Activated CD8-positive, alpha-beta memory T cell treated with anti-CD3 and anti-CD28 coated beads for 1 hour (primary cell): ENCODE measurements at places on chromosomes 16 and 17.

DNA sequence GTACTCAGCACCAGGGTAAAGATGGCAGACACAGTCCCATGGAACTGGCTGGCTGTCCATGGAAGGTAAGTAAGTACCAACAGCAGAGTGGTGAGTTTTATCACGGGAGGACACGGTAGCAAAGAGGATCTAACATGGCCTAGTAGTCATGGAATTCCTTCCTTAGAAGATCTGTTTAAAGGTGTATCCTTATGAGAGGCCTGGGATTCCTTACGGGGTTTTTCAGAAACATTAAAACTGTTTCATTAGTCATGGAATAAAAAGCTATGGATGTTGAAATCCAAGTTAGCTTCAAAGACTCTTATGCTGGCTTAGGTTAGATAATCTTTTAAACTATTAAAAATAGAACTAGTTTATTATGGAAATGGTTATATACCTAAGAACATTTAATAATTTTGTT, 7.4 kb downstream of the FTO start:
- DNase-seq, result no peak

DNA sequence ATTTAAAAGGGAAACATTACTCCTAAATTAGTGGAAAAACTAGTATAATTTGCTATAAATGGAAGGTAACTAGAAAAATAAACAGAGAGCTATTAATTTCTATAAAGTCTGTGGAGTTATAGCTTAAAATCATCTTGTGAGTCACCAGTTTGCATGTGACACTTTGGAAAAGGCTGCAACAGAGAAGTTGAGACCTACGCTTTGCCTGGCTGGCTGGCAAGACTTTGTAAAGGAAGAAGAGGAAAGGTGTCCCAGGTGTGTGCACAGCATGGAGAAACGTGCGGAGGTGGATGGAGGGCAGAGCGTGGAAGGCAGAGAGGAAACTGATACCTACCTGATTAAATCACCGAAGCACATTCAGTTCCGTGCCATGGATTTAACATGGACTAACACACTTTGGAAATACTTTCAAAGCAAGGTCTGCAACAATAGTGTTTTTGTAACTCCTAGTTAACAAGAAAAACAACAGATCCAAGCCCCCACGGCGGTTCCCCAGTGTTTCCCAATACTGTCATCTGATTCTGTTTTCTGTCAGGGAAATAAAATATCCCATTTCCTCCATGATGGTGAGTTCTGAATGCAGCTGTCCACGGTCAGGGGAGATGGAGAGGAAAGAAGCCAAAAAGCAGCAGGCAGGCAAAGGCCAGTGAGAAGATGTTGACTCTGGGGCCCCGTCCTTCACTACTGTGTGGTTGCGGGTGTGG, 134.8 kb downstream of the XYLT1 start:
- no peak for DNase-seq

- no peak for DNase-seq
Measured at GRCh38 chr17:44934745-44935105, 12.8 kb downstream of the KIF18B start.

DNA sequence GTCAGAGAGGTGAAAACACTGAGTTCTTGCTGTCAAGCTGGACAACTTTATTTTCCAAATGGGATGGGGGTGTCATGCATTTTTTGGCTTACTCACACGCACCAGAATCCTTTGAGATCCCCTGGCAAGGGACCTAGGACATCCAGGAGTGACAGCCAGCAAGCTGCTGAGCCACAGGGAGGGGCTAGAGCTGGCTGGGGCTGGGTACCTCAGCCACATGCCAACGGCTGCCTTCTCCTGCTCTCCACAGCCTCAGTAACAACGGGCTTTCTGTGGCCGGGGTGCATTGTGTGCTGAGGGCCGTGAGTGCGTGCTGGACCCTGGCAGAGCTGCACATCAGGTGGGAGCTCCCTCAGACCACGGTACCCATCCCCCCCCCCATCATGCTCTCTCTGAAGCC, 47.6 kb downstream of the NLRC5 start:
- DNase-seq, result no peak

DNA sequence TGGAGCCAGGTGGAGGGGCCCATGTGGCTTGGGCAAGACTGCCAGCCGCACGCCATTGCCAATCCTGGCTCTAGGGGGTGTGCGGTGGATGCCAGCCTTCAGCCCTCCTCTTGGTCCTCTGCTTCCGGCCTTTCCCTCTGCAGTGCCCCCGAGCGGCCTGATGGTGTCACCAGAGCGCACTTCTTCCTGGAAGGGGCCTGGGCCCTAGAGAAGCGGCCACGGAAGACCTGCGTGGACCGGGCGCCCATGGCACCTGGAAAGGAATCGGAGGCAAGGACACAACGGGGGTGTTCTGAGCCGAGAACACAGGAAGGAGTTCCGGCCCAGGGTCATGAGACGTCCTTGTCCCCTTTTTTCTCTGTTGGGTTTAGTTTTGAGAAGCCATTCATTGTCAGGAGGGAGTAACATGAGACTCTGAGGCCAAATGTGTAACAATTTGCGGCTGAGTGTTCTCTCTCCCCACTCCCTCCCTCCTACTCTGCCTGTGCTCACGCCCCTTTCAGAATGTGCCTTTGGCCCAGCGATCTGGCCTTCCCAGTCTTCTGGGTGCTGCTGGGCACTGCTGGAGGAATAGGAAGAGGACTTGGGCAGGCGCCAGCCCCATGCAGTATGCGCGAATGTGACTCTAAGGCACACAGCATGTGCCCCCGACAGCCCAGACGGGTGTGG, 92.8 kb downstream of the IRX3 start:
- DNase-seq, result no peak

DNA sequence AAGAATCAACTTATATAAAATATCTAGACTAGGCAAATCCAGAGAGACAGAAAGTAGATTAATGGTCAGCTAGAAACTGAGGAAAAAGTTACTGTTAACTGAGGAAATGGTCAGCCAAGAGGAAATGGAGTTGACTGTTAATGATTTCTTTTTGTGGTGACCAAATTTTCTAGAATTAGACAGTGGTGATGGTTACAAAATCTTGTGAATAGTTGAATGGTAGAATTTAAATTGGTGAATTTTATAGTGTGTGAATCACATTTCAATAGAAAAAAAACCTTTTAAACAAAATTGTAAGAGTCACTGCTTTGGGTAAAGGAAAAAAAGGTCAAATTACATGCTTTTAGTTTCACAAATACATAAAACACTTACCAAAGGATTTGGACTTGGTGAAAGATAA, 30.0 kb downstream of the APPBP2 start:
- DNase-seq, result no peak

- no peak for DNase-seq
Measured at GRCh38 chr16:19186408-19186807, 18.4 kb downstream of the SYT17 start.

DNA sequence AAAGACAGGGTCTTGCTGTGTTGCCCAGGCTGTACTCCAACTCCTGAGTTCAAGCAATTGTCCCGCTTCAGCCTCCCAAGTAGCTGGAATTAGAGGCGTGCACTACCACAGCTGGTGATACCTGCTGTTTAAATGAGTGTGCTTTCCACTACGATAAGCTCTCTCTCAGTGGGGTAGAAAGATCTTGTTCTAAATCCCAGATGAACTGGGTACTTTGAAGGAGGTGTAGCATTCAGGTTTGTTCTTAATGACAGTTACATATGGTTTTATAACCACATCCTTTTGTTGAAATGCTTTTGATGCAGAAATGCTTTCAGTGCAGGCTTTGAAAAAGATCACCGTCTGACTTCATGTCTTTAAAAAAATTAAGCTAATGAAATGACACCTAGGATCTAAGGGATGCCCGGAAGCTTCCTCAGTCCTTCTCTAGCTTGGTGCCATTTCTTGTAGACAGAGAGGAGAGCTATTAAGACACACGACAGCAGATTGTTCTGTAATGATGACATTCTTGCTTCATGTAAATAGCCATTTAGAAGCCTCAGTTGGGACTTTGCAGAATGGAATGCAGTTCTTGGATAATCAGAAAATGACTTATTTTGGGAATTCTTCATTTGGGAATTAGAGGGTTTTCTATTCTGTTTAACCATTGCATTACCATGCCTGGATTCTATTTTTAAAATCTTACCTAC, 19.5 kb downstream of the PMM2 start:
- no peak for DNase-seq

DNA sequence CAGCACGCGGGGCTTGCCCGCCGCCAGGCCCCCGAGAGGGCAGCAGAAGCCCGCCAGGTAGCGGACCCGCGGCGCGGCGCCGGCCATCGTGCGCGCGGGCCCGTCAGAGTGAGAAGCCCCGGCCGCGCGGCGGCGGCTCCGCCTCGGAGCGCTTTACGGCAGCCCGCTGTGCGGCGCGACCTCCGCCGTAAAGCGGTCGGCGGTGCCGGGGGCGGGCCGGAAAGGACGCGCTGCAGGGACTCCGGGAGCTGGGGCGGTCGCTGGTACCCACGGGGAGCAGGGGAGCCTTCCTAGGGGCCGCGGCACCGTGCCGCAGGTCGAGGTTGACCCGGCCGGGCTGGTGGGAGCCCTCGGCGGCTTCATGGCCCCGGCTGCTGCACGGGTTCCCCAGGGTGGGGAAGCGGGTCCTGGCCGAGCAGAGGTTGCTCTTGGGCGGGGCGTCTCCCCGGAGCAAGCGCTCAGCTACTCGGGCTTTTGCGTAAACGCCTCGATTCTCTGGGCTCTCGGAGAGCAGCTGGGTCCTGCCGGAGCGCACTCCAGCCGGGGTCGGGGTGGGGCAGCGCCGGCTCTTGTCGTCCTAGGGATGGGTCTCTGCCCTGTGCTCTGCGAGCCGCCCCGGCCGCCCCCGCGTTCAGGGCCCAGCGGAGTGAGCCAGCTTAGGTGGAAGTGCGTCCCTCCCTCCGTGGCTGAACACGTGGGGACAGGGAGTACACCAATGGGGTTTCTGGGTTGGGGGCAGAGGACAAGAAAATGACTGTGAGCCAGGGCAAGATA, at the start of gene FAAP100:
Gene FAAP100, minus strand, starts transcription at position 110 of the 774 bp plus-strand sequence. Its CDS starts 23 bp downstream, at position 87.
- peak; percentile 71 for DNase-seq

GRCh38 chr16:60299241-60299776, 1565.2 kb upstream of the GOT2 start:
- no peak for DNase-seq

GRCh38 chr17:44502598-44503146, 534 bp downstream of the GPATCH8 start:
- DNase-seq, result no peak

- DNase-seq, result no peak
Measured at GRCh38 chr17:58446086-58446485, 28.8 kb upstream of the RNF43 start.

GRCh38 chr17:34154961-34155730, 99.9 kb upstream of the CCL2 start:
- no peak for DNase-seq

DNA sequence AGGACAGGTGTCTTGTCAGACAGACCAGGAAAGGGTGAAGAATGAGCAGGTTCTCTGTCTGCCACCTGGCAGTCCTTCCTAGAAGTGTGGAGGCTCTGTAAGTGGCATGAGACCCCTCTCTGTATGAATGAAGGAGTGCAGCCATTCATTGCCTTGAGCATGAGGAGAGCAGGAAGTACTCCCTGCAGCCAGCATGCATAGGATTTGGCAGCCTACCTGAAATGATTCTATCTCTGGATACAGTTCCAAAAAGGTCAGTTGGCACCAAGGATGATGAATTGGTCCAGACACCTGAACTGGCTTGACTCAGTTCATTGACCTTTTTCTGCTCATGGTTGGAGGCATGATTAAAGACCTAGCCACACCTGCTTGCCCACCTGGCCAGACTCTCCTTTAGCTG, 163.0 kb downstream of the PRKCB start:
- DNase-seq, result no peak
